HEK293T (cell line): ENCODE measurements at places on chromosomes 7 and 10.
A peak's percentile ranks its signal among the peaks of the same experiment; 100 is the strongest.

DNA sequence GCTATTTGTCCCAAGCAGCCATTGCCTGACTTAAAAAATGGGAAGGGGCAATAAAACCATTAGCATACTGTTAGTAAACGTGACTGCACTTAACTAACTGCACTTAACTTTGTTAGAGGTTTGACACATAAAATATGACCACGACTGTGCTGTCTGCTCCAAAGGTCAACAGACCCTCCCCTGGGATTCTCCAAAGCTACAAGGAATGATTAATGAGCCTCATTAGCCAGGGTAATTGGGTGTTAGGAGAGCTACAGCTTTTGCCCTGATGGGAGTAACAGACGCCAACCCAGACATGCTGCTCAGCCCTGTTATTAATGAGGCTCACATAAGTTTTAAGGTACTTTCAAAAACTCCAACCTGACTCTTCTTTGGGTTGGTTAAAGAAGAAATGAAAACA lies 129.4 kb upstream of the PLPP4 start:
- DNase-seq, result no peak

DNA sequence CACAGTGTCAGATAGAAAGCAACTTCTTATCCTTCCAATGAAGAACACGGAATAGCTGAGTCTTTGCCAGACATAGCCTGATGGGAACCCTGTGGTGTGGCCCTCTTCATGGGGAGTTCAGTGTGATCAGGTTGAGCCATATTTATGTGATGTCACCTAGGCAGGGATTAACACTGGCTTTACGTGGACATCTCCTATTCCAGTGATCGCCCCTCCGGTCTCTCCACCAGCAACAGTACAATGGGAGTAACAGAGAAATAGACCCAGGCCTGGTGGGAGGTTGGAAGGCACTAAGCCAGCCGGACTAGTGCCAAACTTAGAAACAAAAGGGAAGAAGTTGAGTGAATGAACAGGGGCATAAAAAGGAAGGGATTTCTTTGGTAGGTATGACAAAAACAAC lies 358.1 kb downstream of the PRPF18 start:
- no peak for DNase-seq

- DNase-seq, result no peak
Observed at GRCh38 chr7:64655811-64656210, 10.1 kb upstream of the ZNF107 start.

- no peak for DNase-seq
Observed at GRCh38 chr10:1126461-1126860, 70.3 kb downstream of the WDR37 start.

GRCh38 chr7:111752022-111752582 lies 189.8 kb upstream of the IMMP2L start:
- DNase-seq, result peak; percentile 69

DNA sequence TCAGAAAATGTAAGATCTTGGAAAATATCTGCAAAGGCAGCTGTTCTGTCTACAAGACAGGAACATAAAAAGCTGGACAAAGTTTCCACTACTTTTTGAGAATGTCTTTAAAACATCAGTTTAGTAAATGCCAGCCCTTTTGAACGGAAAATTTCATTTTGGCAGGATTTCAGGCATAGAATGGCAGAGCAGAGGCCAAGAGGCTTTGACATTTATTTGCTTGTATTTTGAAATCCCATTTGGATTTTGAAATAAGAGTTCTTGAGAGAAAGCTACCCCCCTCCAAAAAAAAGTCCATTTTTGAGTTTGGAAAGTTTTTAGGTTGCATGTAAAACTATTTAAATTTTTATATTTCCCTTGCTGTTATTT lies 3.1 kb upstream of the ETV1 start:
- no peak for DNase-seq

GRCh38 chr7:113320419-113320818 lies 202.1 kb upstream of the SMIM30 start:
- DNase-seq, result no peak

GRCh38 chr10:57247271-57247670 lies 886.2 kb upstream of the ZWINT start:
- DNase-seq, result no peak

DNA sequence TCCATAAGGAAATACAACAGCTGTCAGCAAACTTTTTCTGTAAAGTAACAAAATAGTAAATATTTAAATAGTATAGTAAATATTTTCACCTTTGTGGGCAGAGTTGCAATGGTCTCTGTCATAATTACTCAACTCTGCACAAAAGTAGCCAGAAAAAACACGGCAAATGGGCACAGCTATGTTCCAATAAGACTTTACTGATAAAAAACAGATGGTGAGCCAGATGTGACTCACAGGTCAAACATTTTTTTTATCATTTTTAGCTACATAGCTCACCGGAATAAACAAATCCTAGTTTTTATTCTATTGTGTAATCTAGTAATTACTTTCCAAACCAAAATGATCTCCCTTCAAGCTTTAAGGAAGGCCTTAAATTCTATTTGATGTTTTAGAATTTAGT lies 55.3 kb downstream of the NCAPG2 start:
- DNase-seq, result no peak

DNA sequence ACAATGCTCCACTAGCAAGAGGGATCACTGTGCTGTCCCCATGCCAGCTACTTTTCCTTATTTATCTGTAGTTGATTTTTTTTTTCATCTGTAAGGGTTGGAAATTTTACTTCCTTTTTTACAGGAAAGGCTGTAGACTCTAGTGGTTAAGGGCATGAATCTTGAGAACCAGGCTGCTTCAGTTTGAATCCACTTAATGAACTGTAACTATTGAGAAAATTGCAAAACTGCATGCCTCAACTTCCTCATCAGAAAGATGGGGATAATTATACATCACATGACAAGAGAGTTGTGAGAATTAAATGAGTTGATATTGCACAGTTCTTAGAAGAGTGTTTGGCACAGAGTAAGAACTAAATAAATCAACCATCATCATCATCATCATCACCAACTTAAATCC lies 106.4 kb upstream of the GSDME start:
- DNase-seq, result no peak

GRCh38 chr7:82676777-82677463 lies 233.3 kb upstream of the CACNA2D1 start:
- no peak for DNase-seq

GRCh38 chr10:71687077-71687476 lies 32.5 kb downstream of the C10orf105 start:
- DNase-seq, result no peak

DNA sequence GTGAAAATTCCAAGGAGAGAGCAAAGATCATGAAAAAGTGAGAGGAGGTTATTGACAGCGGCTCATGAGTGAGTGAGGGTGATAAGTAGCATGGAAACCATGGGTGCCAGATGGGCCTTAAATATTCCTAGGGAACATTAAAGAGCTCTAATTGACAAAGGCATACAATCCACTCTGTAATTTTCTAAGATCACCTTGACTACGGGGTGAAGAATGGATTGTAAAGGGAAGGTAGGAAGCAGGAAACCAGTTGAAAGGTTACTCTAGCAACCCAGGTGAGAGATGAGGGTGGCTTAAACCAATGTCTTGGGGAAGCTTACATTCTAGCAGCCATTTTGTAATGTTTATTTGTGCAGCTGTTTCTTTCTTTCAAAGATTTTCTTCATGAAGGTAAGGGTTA lies 75.7 kb downstream of the RSU1 start:
- DNase-seq, result no peak

GRCh38 chr10:129258283-129258923 lies 208.6 kb upstream of the MGMT start:
- no peak for DNase-seq

DNA sequence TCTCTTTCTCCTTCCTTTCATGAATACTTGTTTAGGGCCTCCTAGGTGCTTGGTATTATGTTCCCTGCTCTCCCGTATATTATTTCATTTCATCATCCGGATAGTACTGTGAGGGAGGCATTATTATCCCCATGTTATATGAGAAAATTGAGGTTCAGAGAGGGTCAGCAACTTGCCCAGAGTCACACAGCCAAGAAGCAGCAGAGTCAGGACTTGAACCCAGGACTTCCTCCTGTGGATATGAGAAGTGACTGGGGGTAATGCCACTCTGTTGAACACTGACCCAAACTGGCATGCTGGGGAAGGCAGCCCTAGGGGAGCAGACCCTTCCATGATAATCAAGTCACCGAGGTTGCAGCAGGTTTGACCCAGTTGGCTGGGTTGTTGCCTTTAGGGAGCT lies 8.2 kb upstream of the SFRP5 start:
- DNase-seq, result no peak
